Brain pericyte (primary cell): ENCODE measurements at places on chromosomes 4 and X.

GRCh38 chr4:122403861-122404260, 25.1 kb downstream of the ADAD1 start:
- no peak for DNase-seq

DNA sequence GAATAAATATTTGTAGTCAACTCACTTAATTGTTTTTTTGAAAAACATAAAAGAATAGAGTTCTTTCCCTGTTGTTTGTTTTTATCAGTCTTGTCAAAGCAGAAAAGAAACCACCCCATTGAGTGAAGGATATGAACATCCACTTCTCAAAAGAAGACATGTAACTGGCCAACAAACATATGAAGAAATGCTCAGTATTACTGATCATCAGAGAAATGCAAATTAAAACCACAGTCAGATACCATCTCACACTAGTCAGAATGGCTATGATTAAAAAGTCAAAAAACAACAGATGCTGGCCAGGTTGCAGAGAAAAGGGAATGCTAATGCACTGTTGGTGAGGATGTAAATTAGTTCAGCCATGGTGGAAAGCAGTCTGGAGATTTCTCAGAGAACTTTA, 326.1 kb upstream of the EMCN start:
- no peak for DNase-seq

DNA sequence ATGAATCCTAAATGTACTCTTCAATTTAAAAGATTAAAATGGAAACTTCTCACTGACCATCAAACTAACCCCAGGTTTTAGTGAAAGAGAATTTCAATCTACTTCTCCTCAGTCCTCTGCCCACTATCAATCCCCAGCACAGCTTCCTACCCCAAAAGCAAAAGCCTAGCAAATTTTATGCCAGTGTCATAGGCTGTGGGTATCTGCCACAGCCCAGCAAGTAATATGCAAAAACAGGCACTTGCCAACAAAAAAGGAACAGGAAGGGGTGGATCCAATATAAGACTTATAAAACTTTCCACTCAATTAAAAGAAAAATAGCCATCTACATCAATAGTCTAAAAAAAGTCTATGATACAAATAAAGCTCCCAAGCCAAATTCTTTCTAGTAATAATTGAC, 22.3 kb downstream of the CAMK2D start:
- DNase-seq: no peak

DNA sequence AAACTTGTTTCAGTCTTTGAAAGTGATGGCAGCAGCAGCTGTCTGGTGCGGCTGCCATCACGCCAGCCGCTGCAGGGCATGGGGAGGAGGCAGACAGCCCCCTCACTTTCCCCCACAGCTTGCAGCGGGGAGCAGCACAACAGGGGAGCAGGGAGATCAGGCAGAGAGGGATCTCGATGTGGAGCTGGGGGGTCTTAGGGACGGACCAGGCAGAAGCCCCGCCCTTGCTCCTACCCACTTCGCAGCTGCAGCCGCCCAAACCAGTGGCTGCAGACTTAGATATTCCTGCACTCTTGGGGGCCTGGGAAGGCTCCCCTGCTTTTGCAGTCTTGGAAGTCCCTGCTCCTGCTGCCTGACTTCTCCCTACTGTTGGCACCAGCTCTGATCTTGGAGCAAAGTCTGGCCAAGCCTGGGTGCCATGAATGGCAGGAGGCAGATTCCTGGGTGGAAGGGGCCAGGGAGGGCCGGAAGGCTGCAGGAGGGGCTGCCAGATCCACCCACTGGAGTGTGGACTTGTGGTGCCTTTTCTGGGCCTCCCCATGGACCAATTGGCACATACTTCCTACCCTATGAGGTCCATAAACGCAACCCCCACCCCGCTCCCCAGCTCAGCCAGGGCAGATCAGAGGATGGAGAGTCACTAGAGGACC, 14.0 kb upstream of the MFAP3L start:
- no peak for DNase-seq

DNA sequence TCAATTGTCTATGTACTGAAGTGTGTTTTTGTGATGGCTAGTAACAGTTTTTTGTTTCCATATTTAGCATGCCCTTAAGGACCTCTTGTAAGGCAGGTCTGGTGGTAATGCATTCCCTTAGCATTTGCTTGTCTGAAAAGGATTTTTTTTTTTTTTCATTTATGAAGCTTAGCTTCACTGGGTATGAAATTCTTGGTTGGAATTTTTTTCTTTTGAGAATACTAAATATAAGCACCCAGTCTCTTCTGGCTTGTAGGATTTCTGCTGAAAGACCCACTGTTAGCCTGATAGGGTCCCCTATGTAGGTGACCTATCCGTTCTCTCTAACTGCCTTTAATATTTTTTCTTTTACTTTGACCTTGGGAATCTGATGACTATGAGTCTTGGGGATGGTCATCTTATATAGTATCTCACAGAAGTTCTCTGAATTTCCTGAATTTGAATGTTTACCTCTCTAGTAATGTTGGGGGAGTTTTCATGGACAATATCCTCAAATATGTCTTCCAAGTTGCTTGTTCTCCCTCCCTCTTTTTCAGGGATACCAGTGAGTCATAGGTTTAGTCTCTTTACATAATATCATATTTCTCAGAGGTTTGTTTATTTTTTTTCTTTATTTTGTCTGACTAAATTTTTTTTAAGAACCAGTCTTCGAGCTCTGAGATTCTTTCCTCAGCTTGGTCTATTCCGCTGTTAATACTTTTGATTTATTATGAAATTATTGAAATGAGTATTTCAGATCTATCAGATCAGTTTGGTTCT, 157.1 kb upstream of the PGRMC2 start:
- no peak for DNase-seq
